ENCODE measurements at places on chromosomes 4 and X. TPM values are rescaled to one million over a fixed set of nuclear protein-coding genes. Genes with fewer than 3 reads are reported as not detected.

DNA sequence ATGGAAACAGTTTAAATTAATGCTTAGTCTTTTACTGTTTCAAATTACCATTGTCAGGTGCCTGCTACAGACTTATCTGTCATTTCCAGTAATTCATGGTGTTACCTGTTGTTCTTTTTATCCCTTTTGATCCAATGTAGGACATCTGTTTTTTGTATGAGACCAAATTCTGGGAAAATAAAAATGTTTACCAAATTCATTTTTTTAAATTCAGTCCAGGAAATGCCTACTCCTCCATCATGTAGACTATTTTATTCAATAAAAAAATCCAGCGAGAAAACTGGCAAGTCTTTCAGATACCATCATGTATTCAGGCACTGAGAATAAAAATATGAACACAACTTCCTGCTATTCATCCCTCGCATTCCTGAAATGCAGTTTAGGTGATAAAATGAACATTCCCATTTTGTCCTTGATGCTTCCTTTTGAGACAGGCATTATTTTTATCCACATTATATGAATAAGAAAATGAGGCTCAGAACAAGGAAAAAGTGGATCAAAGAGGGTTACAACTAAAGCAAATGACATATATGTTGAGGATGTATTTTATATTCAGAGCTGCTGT, 584.2 kb downstream of the SPRY1 start:
- DNase-seq = no peak

DNA sequence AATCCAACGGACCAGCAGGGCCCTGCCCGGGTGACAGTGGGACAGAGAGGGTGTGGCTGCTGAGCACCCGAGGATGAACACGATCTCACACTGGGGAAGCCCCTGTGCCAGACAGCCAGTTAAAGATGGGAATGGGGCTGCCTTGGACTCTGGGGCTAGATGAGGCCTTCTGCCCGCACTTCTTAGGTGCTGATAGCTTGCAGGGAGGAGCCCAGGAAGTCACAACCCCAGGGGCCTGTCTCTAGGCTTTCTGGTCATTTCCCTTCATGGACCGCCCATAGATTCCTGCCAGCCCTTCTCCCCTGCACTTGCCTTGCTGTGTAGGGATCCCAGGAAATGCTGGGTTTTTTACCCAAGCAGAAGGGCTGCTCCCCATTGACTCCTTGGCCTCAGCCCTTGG, 6.2 kb downstream of the ZNF275 start:
- DNase-seq = no peak

- no peak for DNase-seq
Observed at GRCh38 chr4:168587411-168588125, 90.7 kb downstream of the PALLD start.

DNA sequence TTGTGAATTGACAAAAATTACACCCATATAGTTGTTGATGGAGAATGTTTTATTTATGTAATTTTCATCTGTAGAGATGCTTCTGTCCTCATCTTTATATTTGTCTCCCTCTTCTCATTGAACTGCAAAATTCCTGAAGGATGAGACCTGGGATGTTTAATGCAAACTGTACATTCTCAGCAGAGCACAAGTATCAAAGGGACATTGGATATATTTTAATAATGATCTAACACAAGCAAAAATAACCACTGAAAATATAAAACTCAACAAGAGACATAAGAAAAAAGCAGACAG, 28.6 kb downstream of the UGDH start:
- DNase-seq = no peak

GRCh38 chr4:117664706-117665444, 369.4 kb upstream of the NDST3 start:
- DNase-seq = no peak

- no peak for DNase-seq
Observed at GRCh38 chr4:83626245-83626836, 90.4 kb downstream of the GPAT3 start.

Gene MAGEA4
- total RNA-seq = not detected

Gene TCEANC
- 2.6 TPM for total RNA-seq

Data from lower leg skin (tissue), 4 donors.